ENCODE measurements at places on chromosomes 1 and 21.
A peak's percentile ranks its signal among the peaks of the same experiment; 100 is the strongest.

GRCh38 chr21:28374881-28375280, 617.8 kb downstream of the LTN1 start:
- DNase-seq = no peak

DNA sequence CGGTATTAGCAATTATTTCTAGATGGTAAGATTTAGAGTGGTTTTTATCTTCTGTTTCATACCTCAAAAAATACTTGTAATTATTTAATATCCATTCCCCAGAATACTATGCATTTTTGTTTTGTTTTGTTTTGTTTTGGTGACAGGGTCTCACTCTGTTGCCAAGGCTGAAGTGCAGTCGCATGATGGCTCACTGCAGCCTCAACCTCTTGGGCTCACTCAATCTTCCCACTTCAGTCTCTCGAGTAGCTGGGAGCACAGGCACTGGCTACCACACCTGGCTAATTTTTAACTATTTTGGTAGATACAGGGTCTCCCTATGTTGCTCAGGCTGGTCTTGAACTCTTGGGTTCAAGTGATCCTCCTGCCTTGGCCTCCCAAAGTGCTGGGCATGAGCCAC, 252.7 kb downstream of the AKT3 start:
- no peak for DNase-seq

- DNase-seq = no peak
Measured at GRCh38 chr1:51301844-51302162, 28.6 kb downstream of the TTC39A start.

DNA sequence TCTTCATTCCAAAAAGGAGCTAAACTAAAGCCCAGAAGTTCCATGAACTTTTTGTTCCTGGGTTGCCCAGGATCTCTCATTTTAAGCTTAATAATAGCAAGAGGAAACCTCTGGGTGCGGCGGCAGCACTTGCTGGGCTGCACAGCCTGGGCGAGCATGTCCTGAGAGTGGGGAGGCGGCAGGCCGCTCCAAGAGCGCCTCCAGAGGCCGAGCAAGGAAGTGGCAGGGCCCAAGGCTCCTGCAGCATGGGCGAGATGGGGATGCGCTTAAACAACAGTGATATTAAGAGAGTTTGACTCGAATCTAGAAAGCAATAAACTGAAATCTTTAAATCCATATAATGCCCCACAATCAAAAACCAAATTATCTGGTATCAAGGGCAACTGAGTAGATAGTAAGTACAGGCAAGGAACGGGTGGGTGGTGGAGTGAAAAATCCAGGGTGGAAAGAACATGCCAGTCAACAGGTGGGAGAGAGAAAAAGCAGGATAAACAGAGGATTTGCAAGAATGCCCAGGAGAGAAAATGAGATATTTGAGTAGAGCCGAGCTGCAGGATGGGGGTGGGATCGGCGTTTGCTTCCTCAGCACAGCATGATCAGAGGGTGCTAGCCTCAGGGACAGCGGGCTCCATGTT, 14.1 kb upstream of the TNR start:
- DNase-seq = peak; percentile 13

DNA sequence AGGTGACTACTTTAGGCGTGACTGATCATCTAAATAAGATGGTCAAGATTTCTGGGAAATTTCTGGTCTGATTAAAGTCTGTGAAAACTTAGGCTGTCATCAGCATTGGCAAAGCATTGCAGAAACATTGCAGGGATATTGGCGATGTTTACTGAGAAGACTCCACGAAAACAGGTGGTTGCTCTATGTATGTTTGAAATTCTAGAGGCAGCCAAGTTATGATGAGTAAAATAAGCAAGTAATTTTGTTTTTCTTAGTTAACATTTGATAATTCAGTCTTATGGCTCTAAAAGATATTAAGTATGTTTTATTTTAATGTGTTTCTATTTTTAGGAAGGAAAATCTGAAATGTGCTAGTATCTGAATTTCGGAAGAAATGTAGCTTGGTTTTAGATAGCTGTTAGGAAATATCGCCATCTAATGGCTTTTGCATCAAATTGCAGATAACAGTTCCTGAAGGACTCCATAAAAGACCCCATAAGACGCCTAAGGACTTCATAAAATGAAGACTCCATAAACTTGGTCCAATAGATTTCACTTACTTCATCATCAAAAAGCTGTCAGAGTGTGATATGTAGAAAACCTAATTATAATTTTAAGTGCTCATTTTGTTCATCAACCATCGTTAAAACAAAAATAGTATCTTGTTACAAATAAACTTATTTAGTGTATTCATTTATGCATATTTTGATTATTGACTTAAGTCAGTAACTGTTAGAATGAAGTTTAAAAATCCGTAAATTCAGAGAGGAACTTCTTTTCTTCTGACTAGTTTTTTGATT, 344.6 kb downstream of the RYR2 start:
- DNase-seq = no peak

- DNase-seq = no peak
Measured at GRCh38 chr1:167635941-167636340, 5.9 kb downstream of the RCSD1 start.

GRCh38 chr1:34268311-34268954, 91.7 kb downstream of the C1orf94 start:
- peak; percentile 55 for DNase-seq

GRCh38 chr1:26726784-26727183, 31.0 kb downstream of the ARID1A start:
- no peak for DNase-seq

- no peak for DNase-seq
Measured at GRCh38 chr1:17098446-17099317, 20.6 kb downstream of the PADI2 start.

GRCh38 chr1:167849666-167850065, 64.3 kb downstream of the ADCY10 start:
- DNase-seq = no peak

- no peak for DNase-seq
Measured at GRCh38 chr21:30200000-30200399, 15.9 kb downstream of the CLDN8 start.

DNA sequence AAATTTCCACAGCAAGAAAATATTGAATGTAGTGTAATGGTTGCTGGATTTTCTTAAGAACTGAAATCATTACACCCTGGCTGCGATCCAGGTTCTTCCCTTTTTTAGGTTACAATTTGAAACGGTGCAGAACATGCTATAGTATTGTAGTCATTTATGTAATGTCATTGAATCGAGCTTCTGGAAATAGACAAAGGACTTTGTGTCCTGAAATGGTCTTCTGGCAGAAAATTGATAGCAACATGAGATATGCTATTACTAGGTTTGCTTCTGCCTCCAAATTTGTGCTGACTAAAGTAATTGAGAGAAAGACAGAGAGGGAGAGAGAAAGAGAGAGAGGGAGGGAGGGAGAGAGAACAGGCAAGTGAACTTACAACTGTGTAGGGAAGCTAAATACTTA, 146.2 kb upstream of the NFIA start:
- no peak for DNase-seq

DNA sequence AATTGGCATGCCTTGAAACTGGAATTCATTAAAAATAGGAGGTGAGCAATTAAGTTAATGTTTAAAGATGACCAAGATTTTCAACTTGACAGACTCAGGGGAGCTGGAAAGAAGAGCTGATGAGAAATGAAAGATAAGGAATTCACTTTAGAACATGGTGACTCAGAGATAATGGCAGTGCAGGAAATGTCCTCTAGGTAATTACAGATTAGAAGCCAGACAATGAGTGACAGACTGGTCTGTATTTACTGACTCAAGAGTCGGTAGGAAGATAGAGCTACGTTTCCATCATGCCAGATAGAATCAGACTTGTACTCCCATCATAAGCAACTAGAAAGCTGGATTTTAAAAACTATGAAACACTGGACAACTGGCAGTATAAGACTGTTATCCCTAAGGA, 151.6 kb downstream of the AJAP1 start:
- no peak for DNase-seq

GRCh38 chr1:194047206-194047605, 860.8 kb upstream of the B3GALT2 start:
- DNase-seq = no peak

GRCh38 chr1:204967451-204967850, 75.6 kb upstream of the CNTN2 start:
- peak; percentile 76 for DNase-seq

DNA sequence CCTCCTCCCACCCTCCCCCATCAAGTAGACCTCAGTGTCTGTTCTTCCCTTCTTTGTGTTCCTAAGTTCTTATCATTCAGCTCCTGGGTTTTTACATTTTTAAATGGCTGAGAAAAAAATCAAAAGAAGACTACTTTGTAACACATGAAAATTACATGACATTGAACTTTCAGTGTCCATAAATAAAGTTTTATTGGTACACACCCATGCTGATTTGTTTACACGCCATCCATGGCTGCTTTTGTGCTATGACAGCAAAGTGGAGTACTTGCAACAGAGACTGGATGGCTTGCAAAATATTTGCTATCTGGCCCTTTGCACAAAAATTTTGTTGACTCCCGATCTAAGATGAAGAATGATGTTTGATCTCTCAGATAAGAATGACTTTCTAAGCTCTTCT, 171.4 kb downstream of the PRDM2 start:
- DNase-seq = no peak

- no peak for DNase-seq
Measured at GRCh38 chr1:196405839-196406238, 202.4 kb downstream of the KCNT2 start.

DNA sequence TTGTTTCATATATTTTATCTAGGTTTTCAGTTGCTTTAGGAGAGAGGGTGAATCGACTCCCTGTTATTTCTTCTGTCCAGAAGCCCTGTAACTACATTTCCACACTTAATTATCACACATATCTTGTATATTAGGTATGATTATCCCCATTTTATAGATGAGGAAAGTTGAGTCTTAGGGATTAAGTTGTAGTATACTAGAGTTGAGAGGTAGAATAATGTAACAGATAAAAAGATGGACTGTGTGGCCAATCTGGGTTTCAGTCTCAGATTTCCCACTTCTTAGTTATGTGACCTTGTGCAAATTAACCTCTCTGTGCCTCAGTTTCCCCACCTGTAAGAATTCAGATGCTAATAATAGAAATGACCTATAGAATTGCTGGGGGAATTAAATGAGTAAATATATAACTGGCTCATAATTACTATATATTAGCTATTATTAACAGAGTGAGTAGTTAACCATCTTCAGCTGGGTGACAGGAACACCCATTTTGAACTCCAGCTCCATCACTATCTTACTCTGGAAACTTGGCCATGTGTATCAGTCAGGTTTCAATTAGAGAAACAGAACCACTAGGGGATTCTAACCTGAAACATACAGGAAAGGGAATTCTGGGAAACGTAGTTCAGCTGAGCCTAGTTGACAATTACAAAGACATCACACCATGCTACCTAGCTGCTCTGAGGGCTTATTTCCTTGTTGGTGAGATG, 20.4 kb upstream of the FOXO6 start:
- DNase-seq = no peak

DNA sequence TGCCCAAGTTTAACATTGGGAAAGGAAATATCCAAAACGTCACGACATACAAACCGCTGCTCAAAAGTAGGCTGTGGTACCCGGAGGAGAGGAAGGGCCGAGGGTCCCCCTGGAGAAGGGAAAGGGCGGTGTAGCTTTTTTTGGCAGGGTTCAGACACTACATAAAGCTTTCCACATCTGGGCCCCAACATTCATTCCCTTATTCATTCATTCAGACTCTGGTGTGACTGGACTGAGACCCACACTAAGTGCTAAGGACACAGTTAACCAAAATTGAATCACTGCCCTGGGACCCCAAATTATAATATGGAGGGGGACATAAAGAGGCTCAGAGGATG, 10.3 kb upstream of the COL8A2 start:
- no peak for DNase-seq

DNA sequence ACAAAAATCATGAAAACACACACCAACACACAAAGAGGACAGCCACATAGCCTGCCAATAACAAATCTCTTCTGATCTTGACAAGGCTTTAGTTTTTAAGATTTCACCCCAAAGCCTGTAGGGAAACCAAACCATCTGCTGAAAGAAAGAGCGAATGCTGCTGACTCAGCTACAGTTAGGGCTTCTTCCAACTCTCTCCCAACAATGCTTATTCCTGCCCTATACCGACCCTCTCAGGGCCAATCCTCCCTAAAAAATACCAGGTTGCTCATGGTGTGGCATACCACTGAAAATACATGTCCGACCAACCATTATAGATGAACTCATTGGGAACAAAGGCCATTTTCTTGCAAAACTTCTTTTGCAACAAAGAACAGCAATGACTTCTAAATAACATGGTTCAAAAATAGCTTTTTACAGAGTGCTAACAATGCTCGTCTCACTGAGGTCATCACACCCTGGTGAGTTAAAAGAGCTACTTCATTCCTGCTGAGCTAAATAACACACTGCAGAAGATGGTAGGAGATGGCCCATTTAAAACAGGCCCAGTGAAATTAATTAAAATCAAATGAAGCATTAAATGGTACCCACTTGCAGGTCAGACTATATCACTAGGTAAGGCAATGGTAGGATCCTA, 86.1 kb downstream of the KIAA0319L start:
- peak; percentile 71 for DNase-seq
